ENCODE measurements at places on chromosomes 7 and 10. TPM values are rescaled to one million over a fixed set of nuclear protein-coding genes. Genes with fewer than 3 reads are reported as not detected.

Gene SPDYE5
- total RNA-seq = not detected

Gene SYNPO2L
- 0.79 TPM for total RNA-seq

Gene CYP2E1
- 1.1 TPM for total RNA-seq

Gene POLD2
- 37.5 TPM for total RNA-seq

Gene EIF3A
- 110 TPM for total RNA-seq

Measured in urinary bladder (tissue), 4 donors.